Hair follicle dermal papilla cell (primary cell): ENCODE measurements at places on chromosomes 13 and 19. TPM values are rescaled to one million over a fixed set of nuclear protein-coding genes. Genes with fewer than 3 reads are reported as not detected.

Gene ZNF649
- total RNA-seq: 7.2 and 7.8 TPM in 2 replicates

Gene GAPDHS
- not detected in 2 replicates for total RNA-seq

Gene TNNT1
- total RNA-seq: 0.65 and 0.97 TPM in 2 replicates

Gene RNF113B
- not detected in 2 replicates for total RNA-seq

Gene DAND5
- total RNA-seq: 0.65 and 0.85 TPM in 2 replicates

Gene FXYD7
- not detected in 2 replicates for total RNA-seq

Gene ZNF724
- 2.3 and 2.8 TPM in 2 replicates for total RNA-seq

Gene DGKH
- total RNA-seq: 12.5 and 17.5 TPM in 2 replicates

Gene ZNF77
- total RNA-seq: 2.9 and 5.3 TPM in 2 replicates

Gene AMER2
- total RNA-seq: not detected in 2 replicates

Gene EFNA2
- not detected in 2 replicates for total RNA-seq

Gene SHISA2
- 0.12 TPM in 1 of 2 replicates, not detected in the other for total RNA-seq

Gene STOML3
- not detected in 2 replicates for total RNA-seq
